ENCODE measurements at places on chromosomes 1 and 21.
A peak's percentile ranks its signal among the peaks of the same experiment; 100 is the strongest.

GRCh38 chr1:8167936-8168335 is 141.8 kb upstream of the ERRFI1 start:
- DNase-seq = no peak

GRCh38 chr1:37560401-37561132 is 3.8 kb downstream of the DNALI1 start:
- no peak for DNase-seq

DNA sequence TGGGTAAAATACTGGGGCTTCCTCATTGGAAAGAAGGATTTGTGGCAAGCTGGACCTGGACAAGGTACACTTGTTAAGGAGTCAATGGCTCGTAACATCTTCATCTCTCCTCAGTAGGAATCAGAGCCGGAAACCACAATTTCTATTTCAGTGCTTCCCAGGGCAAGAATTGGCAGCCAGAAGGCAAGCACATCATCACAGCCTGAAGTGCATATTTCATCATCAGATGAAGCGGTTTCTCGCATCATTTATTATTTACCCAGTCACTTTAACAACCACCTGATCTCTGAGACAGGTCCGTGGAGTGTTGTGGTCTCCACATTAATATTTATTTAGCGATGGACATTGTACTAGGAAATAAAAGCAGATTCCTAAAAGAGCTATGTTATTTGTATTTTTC is 55.0 kb downstream of the KCNJ15 start:
- no peak for DNase-seq

GRCh38 chr1:110475362-110476027 is 24.5 kb downstream of the PROK1 start:
- no peak for DNase-seq

DNA sequence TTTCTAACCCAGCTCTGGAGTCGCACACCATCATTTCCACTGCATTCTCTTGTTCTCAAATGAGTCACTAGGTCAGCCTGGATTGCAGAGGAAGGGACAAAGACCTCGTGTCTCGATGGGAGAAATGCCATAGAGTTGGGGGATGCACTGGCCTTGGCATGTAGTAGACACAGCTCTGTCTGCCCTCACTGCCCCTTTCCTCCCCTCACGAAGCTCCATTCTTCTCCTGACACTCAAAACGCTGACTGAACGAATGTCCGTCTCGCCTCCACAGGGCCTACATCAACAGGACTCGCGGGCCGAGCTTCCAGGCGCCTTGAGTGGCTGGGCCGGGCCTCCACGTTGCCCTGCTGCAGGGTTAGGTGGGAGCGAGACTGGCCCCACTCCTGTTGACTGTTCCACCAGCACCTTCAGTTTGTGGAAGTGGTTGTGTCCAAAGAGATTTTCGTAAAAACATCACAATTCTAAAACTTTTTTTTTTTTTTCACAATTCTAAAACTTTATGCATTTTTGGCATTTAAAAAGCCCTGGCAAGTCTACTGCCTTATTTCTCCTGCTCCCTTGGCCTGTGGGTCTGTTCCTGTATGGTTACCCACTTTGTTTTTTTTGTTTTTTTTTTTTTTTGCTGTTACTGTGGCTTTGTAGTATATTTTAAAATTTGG is 18.8 kb downstream of the PKNOX1 start:
- no peak for DNase-seq

GRCh38 chr1:65230731-65231481 is 78.4 kb upstream of the DNAJC6 start:
- DNase-seq = no peak

- DNase-seq = peak; percentile 7
These were observed 10.5 kb upstream of the SPEN start for GRCh38 chr1:15836772-15837669.

DNA sequence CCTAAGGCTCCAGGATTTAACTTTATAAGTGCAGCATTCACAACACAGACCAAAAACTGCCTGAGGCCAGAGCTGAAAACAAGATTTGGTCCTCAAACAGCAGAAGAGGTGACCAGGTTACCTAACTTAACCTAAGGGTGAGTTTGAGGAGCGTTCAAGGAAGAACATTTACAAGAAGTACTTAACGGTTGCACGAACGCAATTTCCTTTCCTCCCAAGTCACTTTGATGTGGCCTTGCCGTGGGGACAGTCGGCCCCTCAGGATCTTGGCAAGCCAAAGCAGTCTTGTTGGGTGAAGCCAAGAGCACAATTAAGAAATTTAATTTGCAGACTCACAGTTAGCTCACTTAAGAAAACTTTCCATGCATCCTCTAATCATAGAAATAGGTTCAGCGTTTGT is 202.6 kb upstream of the COA6 start:
- no peak for DNase-seq

- no peak for DNase-seq
These were observed 6.9 kb downstream of the ADGRB2 start for GRCh38 chr1:31757204-31757679.

GRCh38 chr1:107767156-107767582 is 197.8 kb downstream of the VAV3 start:
- DNase-seq = no peak

DNA sequence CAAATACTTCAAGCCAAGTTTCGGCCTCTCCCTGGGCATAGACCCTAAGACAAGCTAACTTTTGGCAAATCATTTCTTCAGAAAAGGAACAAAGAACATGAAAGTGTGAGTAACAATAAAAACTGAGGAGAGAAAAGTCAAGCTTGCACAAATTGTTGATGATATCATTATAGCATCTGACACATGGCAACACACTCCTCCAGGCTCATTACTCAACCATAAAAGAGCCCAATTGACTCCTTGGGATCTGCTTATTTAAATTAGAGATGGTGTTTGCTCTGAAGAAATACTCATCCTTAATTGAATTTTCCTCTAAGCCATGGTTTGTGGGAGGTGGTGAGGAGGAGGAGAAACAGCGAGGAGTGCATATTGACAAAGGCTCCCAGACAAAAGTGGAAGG is 54.5 kb downstream of the TNFSF4 start:
- DNase-seq = no peak

DNA sequence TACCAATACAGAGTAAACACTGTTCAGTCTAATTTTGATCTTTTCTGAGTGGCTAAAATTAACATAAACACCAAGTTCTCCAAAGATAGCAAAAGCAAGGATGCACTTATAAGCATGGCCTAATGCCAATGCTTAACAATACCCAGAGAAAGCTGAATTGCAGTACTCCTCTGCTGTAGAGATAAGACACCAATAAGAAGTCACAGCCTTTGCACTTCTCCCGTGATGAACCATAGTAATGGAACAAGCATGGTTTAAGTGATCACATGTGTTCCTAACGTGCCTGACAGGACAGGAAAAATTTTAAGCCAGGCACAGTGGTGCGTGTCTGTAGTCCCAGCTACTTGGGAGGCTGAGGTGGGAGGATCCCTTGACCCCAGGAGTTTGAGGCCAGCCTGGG is 5.6 kb downstream of the PRDX1 start:
- DNase-seq = no peak

GRCh38 chr1:43423672-43424550 is 29.8 kb downstream of the HYI start:
- DNase-seq = no peak

DNA sequence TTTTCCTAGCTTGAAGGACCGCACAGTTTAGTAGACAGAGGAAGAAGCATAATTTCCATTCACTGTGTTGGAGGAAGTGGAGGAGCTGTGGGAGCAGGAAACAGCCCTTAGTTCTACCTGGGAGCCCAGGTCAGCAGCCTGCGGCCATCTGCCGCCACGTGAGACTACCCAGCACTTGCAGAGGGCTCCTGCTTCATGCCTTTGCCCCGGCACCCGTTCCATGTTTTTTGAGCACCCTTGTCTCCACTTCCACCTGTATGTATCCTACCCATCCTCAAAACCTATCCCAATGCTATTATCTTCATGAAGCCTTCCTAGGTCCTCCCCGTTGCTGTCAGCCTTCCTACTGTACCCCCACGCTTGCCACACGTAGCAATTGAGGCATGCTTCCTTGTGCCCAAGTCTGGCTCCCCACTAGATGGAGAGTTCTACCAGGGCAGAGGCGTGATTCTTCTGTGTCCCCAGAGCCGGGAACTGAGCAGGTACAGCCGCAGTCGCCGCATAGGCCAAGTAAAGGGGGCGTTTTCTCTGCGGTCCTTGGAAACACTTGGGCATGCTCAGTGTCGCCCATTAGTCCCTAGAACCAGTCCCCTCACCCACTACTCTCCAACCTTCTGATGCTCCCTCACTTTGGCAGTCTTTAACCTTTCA is 1.9 kb downstream of the SLC6A9 start:
- no peak for DNase-seq

GRCh38 chr1:19465650-19466049 is 19.7 kb downstream of the CAPZB start:
- DNase-seq = no peak

DNA sequence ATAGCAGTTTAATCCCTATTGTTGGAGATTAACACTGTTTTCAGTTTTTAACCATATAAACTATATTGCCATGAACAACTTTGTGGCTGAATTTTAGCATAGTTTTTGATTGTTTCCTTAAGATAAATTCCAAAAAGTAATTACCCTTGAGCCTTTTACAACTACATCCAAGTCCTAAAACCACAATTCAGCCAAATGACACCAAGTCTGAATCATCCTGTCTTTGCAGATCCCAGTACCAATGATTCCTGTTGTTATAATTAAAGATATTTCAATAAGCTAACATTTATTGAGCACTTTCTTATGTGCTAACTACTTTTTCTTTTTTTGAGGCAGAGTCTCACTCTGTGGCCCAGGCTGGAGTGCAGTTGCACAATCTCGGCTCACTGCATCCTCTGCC is 35.6 kb downstream of the IL23R start:
- no peak for DNase-seq

Measured in hippocampal formation (tissue), 2 donors.